HAP-1 (cell line): ENCODE measurements at places on chromosomes 6 and 20.

GRCh38 chr6:124443541-124443940 is 518.7 kb upstream of the RNF217 start:
- no peak for DNase-seq

DNA sequence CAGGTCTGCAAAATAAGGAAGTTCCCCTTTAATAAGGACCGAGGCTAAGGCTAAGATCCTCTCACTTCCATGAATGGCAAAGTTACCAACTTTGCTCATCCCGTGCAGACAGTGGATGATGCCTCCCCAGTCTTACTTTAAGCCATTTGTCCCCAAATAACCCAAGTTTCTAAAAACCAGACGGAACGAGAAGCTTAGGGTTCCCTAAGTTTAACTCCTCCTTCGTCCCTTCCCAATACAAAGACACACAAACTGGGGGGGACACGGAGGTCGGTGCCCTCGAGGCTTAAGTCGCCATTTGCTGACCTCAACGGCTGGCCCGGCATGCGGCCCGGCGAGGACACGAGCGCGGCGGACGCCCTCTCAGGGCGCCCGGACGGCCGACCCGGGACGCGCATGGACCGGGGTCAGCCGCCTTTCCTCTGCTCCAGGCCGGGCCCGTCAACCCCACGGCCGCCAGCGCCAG is 527 bp downstream of the FBXO30 start:
- no peak for DNase-seq

DNA sequence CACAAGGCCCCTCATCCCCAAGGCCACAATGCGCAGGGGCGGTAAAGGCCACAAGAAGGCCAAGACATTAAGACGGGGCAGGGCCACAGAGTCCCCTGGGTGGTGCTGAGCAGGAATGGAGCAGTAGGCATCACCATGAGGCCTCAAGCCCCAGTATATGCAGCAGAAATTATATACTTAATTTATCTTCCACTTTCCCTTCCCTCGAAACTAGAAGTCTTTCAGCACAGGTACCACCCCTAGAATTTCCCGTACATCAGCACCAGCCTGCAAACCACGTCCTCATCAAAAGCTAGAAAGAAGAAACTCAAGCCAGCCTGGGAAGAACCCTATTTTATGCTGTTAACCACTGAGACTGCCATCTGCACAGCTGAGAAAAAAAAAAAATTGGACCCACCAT is 89.4 kb downstream of the PLG start:
- no peak for DNase-seq

- peak; percentile 9 for DNase-seq
These were observed 358.3 kb upstream of the SULF2 start for GRCh38 chr20:48143435-48144081.

- no peak for DNase-seq
These were observed 32.4 kb downstream of the SESN1 start for GRCh38 chr6:109062216-109062615.

DNA sequence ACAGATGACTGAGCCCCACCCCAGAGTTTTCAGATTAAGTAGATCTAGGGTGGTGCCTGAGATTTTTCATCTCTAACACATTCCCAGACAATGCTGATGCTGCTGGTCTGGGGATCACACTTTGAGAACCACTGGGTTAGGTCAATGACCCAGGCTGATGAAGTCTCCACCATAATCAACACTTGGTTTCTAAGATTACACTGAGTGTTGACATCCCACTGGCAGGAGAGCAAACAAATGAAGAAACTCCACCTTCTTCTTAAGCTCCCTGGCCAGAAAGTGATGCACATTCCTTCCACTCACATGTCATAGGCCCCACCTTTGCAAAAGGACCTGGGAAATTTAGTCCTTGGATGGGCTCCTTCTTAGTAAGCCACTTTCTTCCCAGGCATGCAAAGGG is 53.1 kb downstream of the MAFB start:
- no peak for DNase-seq

- no peak for DNase-seq
These were observed 143.9 kb downstream of the BCAS1 start for GRCh38 chr20:53926428-53927028.

- DNase-seq = no peak
These were observed 33.0 kb downstream of the RPP40 start for GRCh38 chr6:4970739-4971395.

DNA sequence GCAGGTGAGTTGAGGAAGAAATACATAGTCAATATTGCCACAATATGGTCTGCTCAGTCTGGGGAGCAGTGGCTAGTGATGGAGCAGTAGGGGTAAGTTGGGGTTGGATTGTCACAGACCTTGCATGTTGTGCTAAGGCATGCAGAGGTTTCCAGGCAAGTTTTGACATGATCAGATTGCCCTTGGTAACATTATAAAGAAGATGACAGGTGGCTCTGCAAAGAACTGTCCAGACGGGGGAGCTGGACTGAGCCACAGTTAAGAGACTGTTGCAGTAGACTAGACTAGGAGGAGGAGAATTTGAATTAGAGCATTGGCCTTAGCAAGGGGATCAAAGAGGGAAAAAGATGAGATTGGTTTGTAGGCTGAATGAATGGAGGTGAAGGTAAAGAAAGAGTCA is 23.4 kb downstream of the ATRN start:
- DNase-seq = no peak

GRCh38 chr6:135086414-135086764 is 31.8 kb upstream of the HBS1L start:
- DNase-seq = no peak

- no peak for DNase-seq
These were observed 564.3 kb upstream of the MARCKS start for GRCh38 chr6:113292646-113293422.

- DNase-seq = no peak
These were observed 281.2 kb upstream of the JAG1 start for GRCh38 chr20:10954908-10955580.
